T-helper 2 cell (primary cell): ENCODE measurements at places on chromosomes 16 and 17.

GRCh38 chr16:3519581-3519980, 18.8 kb downstream of the CLUAP1 start:
- DNase-seq: no peak

DNA sequence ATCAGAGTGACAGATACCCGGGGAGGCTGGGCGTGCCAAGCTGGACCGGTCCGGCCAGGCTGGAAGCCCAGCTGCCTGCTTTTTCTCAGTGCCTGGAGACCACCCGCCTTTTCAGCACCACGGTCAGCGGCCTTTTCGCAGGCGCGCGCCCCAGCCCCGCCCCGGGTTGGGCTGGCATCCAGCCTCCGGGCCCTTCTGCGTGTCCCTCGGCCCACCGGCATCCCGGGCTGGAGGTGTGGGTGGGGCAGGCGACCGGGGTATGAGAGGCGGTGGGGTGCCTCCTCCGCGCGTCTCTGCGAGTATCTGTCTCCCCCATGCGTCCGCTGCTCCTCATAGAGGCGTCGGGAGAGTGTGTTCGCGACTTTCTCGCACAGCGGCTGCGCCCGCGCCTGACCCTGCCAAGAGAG, 102.5 kb downstream of the MRM1 start:
- DNase-seq: peak; percentile 38

- no peak for DNase-seq
Measured at GRCh38 chr17:21539146-21539545, 153.2 kb upstream of the KCNJ18 start.

- DNase-seq: no peak
Measured at GRCh38 chr16:57600048-57600835, 28.2 kb upstream of the ADGRG1 start.

GRCh38 chr17:37056622-37057021, 107.9 kb downstream of the AATF start:
- no peak for DNase-seq

DNA sequence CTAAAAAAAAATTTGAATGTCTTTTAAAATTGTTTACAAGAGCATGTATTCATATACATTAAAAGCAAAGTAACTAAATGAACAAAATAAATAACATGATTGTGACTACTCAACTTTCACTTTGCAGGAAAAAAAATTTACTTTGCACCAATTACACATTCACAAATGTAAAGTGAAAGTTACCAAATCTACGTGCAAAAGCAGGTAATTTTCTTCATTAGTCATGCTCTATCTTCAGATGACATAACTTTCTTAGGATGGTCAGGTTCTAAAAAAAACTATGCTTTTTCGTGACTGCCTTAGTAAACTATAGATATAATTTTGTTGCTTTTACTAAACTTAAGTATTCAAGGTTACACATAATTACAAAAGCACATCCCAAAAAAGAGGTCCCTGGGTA, 17.0 kb upstream of the ABCA10 start:
- no peak for DNase-seq

DNA sequence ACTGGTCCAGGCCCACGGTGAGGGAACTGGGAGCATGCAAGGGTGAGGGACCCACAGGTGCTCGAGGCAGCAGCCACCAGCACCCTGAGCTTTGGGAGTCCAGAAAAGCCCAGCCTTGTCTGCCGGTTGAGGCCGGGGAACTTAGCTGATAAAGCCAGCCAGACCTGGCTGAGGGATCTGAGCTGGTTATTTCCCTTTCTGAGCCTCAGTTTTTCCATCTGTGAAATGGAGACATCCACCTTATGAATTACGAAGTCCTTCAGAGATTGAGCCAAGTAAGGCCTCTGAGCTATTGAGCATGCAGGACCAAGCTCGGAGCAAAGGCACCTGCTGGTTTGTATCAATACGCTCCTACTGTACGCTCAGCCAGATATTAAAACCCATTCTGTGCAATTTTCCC, 13.8 kb downstream of the NECAB2 start:
- DNase-seq: no peak

DNA sequence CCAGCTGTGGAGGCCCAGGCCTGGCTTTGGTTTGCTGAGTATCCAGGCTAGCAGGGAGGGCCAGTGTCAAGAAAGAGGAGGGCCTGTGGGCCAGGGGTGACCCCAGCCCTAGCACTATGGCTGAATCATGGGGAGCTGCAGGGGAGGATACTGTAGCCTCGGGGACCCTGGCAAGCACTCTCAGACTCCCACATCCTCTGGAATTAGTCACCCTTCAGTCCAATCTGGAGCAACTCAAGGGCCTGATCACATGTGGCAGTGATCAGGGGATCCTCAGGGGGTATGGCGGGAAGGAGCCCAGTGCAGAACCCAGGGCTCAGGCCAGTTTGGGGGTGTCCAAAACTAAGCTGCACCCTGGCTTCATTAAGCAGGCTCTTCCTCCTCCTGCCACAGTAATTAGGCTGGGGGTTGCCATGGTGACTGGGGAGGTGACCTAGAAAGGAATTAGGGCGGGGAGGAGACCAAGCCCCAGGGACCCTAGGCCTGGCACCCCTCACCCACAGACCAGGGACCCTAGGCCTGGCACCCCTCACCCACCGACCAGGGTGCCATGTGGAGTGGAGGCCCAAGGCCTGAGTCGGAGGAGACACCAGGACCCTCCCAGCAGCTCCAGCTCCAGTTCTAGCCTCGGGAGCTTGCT, 5.8 kb downstream of the NLGN2 start:
- DNase-seq: no peak

GRCh38 chr17:61335845-61336655, 63.6 kb upstream of the TBX2 start:
- DNase-seq: no peak

GRCh38 chr17:55325406-55325805, 60.6 kb downstream of the HLF start:
- no peak for DNase-seq

DNA sequence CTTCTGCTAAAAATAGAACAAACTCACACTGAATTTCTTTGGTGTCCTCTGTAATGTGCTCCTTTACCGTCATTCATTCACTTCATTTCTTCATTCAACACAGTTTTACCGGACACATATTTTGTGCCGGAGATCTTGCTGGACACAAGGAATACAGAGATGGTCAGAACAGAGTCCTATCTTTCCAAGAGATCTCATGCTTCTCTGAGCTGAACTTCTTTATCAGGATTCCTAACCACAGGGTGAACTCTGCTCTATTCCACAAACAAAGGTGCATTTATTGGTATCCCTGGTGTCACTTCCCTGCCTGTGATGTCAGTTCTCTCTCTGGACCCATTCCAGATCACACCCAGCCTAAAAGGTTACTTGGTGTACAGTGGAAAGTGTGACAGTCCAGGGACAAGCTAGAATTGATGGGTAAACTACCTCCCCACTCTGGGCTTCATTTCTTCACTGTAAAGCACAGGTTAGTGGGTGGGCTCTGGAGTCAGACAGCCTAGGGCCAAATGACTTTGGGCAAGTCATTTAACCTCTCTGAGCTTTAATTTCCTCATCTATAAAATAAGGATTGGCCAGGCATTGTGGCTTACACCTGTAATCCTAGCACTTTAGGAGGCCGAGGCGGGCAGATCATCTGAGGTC, 4.2 kb downstream of the IFI35 start:
- DNase-seq: no peak

- no peak for DNase-seq
Measured at GRCh38 chr16:1005286-1005685, 23.7 kb downstream of the SOX8 start.

- DNase-seq: no peak
Measured at GRCh38 chr16:2278272-2278608, 10.3 kb upstream of the RNPS1 start.

DNA sequence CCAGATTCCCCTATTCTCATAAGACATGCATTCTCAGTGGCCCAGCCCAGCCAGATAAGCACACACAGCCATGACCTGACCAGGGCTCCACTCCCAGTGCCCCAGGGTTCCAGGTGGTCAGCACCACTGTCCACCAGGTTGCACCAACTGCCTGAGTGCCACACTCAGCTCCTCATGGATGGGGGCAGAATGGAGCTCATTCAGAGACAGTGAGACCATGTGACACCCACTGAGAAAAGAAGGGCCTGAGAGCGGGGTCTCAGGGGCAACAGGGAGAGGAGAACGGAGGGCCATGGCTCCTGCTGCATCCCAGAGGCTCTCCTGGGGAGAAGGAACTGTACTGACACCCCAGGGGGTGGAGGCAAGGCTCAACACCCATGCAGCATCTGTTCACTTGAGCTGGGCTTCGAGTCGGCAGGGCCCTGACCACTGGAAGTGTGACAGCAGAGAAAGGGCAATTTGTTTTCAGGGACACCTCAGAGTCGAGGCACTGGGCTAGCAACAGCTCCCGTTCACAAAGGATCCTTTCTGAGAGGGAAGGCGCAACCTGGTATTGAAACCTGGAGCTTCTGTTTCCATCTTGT, 18.7 kb upstream of the SLC38A8 start:
- DNase-seq: no peak

DNA sequence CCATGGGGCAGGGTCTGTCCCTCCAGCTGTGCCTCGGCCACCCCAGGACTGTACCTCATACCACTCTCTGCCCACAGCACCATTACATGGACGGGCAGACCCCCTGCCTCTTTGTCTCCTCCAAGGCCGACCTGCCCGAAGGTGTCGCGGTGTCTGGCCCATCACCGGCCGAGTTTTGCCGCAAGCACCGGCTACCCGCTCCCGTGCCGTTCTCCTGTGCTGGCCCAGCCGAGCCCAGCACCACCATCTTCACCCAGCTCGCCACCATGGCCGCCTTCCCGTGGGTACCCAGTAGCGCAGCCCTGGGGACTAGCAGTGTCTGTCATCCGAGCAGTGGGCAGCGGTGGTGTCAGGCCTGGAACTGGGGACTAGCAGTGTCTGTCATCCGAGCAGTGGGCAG, 2.6 kb upstream of the RHBDL1 start:
- DNase-seq: no peak

- DNase-seq: no peak
Measured at GRCh38 chr16:86962259-86962658, 354.9 kb downstream of the C16orf95 start.

GRCh38 chr17:1147664-1148063, 32.1 kb downstream of the ABR start:
- DNase-seq: no peak

- DNase-seq: no peak
Measured at GRCh38 chr17:44831371-44831770, 1.3 kb upstream of the GJC1 start.

DNA sequence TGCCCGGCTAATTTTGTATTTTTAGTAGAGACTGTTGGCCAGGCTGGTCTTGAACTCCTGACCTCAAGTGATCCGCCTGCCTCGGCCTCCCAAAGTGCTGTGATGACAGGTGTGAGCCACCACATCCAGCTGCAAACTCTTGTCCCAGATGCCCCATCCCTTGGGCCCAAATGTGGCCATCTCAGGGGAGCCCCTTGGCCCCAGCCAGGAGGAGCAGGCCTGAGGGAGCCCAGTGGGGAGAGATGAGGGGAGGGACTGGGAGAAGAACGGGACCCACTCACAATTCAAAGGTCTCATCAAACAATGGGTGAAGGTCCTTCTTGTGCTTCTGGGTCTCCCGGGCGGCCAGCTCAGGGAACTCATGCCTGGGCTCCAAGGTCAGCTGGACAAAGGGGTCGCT, 14.5 kb downstream of the UNC13D start:
- no peak for DNase-seq

GRCh38 chr16:30996324-30996984, 11.4 kb downstream of the HSD3B7 start:
- no peak for DNase-seq

GRCh38 chr17:48283411-48283810, 146.6 kb downstream of the SKAP1 start:
- no peak for DNase-seq

DNA sequence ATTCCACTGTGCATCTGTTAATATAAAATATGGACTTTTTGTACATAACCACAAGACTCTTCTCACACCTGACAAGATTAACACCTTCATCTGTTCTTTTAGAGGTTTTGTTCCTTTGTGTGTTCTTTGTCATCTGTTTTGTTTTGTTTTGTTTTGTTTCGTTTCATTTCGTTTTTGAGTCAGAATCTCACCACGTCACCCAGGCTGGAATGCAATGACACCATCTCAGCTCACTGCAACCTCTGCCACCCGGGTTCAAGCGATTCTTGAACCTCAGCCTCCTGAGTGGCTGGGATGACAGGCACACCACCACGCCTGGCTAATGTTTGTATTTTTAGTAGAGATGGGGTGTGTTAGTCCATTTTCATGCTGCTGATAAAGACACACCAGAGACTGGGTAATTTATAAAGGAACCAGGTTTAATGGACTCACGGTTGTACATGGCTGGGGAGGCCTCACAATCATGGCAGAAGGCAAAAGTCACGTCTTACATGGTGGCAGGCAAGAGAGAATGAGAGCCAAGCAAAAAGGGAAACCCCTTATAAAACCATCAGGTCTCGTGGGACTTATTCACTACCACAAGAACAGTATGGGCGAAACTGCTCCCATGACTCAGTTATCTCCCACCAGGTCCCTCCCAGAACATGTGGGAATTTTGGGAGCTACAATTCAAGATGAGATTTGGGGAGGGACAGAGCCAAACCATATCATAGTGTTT, 22.3 kb downstream of the C16orf90 start:
- DNase-seq: no peak

GRCh38 chr17:27460196-27460725, 4.0 kb downstream of the KSR1 start:
- DNase-seq: no peak

DNA sequence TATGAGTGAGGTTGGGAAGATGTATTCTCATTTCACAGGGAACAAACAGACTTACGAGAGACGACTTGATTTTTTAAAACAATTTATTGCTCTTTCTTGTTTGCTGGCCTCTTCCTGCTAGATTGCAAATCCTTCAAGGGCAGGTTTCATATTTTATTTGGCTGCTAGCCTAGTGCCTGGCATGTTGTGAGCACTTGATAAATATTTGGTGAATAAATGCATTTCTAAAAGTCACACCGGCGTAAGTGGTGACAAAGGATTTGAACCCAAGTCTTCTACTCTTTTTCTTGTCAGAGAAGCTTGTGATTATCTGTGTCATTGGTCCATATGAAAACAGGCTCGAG, 1.4 kb downstream of the WWP2 start:
- DNase-seq: no peak

GRCh38 chr17:75557852-75558665, 29.5 kb upstream of the MYO15B start:
- DNase-seq: no peak

- DNase-seq: no peak
Measured at GRCh38 chr17:56424543-56425044, 168.9 kb upstream of the NOG start.

GRCh38 chr16:49181791-49182518, 99.7 kb downstream of the CBLN1 start:
- no peak for DNase-seq

DNA sequence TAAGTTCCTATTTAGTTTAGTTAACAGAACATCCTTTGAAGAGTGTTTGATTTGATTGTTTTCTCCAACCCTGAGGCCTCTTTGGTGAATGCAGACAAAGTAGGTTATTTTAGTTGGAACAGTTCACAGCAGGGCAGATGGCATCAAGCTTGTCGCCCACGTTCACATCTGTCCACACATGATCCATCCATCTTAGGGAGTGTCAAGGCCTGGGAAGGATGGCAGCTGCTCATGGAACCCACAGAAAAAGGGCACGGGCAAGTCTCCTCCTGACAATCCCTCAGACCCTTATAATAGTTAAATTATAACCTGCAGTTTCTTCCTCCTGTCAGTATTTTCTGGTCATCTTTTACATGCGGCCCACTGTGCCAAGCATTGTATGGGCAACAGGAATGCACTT, 60.2 kb downstream of the KNOP1 start:
- DNase-seq: no peak

- no peak for DNase-seq
Measured at GRCh38 chr17:27569257-27569722, 61.7 kb upstream of the LGALS9 start.

- no peak for DNase-seq
Measured at GRCh38 chr16:1941162-1942046, 1.6 kb downstream of the MSRB1 start.
